ENCODE measurements at places on chromosomes 5 and 9. TPM values are rescaled to one million over a fixed set of nuclear protein-coding genes. Genes with fewer than 3 reads are reported as not detected.

DNA sequence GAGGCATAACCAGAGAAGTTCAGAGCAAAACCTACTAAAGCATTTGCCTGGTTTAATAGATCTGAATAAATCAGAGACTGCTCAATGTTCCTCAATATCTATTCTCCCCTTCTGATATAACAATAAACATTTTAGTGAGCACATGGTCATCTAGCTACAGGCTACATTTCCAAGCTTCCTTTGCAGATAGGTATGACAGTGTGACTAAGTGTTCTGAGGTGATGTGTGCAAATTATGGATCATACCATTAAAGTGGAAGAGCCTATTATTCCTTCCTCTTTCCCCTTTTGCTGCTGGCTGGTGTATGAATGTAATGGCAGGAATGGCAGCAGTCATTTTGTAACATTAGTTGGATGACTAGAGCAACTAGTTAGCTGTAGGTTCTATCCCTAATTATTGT lies 285.8 kb upstream of the RASA1 start:
- H3K27me3 ChIP-seq: peaks cover 14% of the 10 kb centered on the region
- no peaks in the 10 kb centered on the region for H3K36me3 ChIP-seq

DNA sequence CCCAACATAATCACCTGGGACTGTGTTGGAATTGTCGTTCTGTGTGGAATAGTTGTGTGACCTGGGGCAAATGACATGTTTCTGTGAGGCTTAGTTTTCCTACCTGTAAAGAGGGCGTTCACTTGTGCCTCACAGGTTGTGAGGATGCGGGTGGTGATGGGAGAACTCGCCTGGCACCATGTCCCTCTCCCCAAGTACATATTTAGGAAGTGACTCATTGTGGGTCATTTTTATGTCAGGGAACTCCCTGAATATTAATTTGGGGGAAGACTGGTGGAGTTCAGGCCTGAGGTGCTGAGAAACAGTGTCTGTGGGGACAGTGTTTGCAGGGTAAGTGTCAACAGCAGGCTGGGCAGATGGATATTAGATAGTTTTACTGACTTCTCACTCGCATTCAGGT lies 144.7 kb downstream of the KDM4C start:
- no peak overlapping the region for H3K27ac ChIP-seq
- DNase-seq: no peak
- H3K27me3 ChIP-seq: no peaks in the 10 kb centered on the region
- peaks cover 3% of the 10 kb centered on the region for H3K36me3 ChIP-seq
- H3K4me1 ChIP-seq: no peaks in the 10 kb centered on the region

DNA sequence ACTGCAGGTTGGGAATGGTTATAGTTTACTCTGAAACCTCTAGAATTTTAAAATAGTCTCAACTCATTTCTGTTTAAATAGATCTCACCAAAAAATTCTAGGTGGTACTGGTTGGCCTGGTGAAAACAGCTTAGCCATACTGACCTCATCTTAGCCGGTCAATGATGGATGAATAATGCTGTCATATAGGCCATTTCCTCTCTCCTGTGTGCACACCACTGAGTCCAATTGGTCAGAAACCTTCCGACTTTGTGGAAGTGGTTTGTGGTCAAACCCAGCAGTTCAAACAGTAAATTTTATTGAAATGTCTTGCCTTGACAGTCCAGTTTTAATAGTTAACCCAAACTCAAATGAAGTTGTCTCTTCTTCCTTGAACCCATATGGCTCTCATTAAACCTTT lies 98.6 kb downstream of the GIN1 start:
- H3K4me1 ChIP-seq: peaks cover under 1% of the 10 kb centered on the region
- H3K4me3 ChIP-seq: no peak overlapping the region
- peaks cover 89% of the 10 kb centered on the region for H3K36me3 ChIP-seq
- no peaks in the 10 kb centered on the region for H3K27me3 ChIP-seq

DNA sequence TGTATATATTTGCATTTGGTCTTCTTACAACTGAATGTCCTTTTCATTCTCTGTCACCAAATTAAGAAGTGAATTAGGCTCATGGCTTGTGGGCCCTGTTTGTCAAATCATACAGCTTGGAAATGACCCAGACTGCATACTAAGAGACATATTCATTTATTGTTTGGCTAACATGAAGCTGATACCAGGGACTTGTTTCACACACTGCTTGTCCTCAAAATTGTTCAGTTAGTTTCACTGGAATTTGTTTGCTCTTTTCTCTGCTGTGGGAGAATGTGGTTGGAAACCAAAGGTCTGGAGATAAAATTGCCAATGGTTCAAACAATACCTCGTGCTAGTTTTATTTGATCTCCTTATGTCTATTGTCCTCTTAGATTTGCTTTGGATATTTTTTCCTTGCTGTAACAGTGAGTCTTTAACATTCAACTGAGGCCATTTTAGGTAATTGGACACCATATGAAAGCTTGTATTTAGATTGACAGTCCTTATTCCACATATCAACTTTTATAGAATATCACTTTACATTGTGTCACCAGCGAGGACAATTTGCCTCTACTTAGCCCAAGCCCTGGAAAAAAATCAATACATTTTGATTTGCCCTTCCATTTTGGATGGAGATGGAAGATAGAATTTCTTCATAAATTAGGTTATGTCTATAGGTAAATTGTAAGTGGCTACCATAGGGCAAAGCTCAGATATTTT lies 144.3 kb upstream of the MTAP start:
- H3K4me3 ChIP-seq: no peak overlapping the region
- no peak overlapping the region for H3K27ac ChIP-seq
- H3K36me3 ChIP-seq: no peaks in the 10 kb centered on the region
- H3K27me3 ChIP-seq: peaks cover 8% of the 10 kb centered on the region
- H3K4me1 ChIP-seq: no peaks in the 10 kb centered on the region

DNA sequence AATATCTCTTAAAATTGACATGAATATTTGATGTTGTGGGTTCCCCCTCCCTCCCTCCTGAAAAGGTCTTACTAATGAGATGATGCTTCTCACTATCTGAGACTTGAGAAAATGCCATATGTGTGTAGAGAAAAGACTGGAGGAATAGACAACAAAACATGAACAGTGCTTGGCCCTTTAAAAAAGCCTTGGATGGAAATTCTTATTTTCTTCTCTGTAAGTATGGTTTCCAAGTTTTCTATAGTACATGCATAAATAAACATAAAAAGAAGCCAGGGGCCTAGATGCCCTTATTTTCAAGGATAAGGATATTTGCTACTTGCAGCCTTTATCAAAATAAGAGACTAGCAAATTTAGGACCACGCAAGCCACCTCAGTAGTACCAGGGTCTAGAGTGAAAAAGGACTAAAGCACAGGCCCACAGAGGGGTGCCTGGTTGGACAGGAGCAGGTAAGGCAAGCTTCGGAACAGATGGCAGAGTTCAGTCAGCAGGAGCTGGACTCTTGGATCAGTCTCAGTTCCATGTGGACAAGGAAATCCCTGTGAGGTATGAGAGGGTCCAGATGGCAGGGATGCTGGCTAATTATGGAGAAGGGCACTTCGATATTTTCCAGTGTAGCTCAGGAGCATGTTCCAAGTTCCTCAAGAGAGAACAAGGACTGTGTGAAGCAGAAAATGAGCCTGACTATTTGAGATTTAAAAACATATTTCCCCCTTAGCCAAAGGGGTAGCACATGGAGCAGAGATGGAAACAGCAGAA lies 4.6 kb upstream of the ANP32B start:
- no peaks in the 10 kb centered on the region for H3K27me3 ChIP-seq
- DNase-seq: no peak
- H3K4me3 ChIP-seq: no peak overlapping the region
- H3K36me3 ChIP-seq: no peaks in the 10 kb centered on the region
- no peak overlapping the region for H3K27ac ChIP-seq
- H3K4me1 ChIP-seq: peaks cover 19% of the 10 kb centered on the region

DNA sequence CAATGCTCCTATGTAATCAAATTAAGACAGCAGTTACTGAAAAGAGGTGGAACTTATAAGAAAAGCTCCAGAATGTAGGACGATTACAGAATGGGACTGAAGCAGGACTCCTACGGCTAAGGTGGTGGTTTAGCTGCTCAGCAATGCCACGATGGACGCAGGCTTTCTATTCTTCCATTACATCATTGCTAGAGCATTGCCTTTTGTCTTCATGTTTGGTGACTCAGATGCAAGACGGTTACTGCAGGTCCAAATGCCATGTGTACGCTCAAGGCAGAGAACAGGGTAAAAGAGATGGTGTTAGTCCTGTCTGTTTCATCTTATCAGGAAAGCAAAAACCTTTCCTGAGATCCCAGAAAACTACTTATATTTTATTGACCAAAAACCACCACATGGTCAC lies 255.1 kb downstream of the ZSWIM6 start:
- H3K4me3 ChIP-seq: no peak overlapping the region
- no peaks in the 10 kb centered on the region for H3K4me1 ChIP-seq
- H3K27me3 ChIP-seq: no peaks in the 10 kb centered on the region
- no peak for DNase-seq

- no peak overlapping the region for H3K27ac ChIP-seq
- peak; percentile 39 for DNase-seq
- H3K4me1 ChIP-seq: no peaks in the 10 kb centered on the region
- no peaks in the 10 kb centered on the region for H3K27me3 ChIP-seq
Measured at GRCh38 chr5:308672-309271, 12.7 kb upstream of the AHRR start.

- H3K4me3 ChIP-seq: no peak overlapping the region
- H3K36me3 ChIP-seq: no peaks in the 10 kb centered on the region
- H3K4me1 ChIP-seq: no peaks in the 10 kb centered on the region
- no peak for DNase-seq
Measured at GRCh38 chr5:120367896-120368634, 96.0 kb upstream of the PRR16 start.

- H3K27ac ChIP-seq: no peak overlapping the region
- peak; percentile 27 for DNase-seq
- H3K36me3 ChIP-seq: no peaks in the 10 kb centered on the region
- no peak overlapping the region for H3K4me3 ChIP-seq
- no peaks in the 10 kb centered on the region for H3K4me1 ChIP-seq
Measured at GRCh38 chr9:129398101-129398960, 220.3 kb upstream of the IER5L start.

GRCh38 chr9:89379031-89379430 lies 60.7 kb downstream of the SECISBP2 start:
- H3K27me3 ChIP-seq: no peaks in the 10 kb centered on the region
- H3K4me1 ChIP-seq: peaks cover 16% of the 10 kb centered on the region
- no peak overlapping the region for H3K27ac ChIP-seq
- no peak overlapping the region for H3K4me3 ChIP-seq

- H3K4me1 ChIP-seq: peaks cover 3% of the 10 kb centered on the region
- no peak overlapping the region for H3K27ac ChIP-seq
- H3K4me3 ChIP-seq: no peak overlapping the region
- no peak for DNase-seq
Measured at GRCh38 chr5:66805514-66806430, 209.6 kb downstream of the MAST4 start.

- no peak for DNase-seq
- H3K27ac ChIP-seq: no peak overlapping the region
- H3K27me3 ChIP-seq: no peaks in the 10 kb centered on the region
- no peaks in the 10 kb centered on the region for H3K4me1 ChIP-seq
- no peak overlapping the region for H3K4me3 ChIP-seq
- peaks cover 60% of the 10 kb centered on the region for H3K36me3 ChIP-seq
Measured at GRCh38 chr5:65577141-65577540, 14.0 kb downstream of the PPWD1 start.

DNA sequence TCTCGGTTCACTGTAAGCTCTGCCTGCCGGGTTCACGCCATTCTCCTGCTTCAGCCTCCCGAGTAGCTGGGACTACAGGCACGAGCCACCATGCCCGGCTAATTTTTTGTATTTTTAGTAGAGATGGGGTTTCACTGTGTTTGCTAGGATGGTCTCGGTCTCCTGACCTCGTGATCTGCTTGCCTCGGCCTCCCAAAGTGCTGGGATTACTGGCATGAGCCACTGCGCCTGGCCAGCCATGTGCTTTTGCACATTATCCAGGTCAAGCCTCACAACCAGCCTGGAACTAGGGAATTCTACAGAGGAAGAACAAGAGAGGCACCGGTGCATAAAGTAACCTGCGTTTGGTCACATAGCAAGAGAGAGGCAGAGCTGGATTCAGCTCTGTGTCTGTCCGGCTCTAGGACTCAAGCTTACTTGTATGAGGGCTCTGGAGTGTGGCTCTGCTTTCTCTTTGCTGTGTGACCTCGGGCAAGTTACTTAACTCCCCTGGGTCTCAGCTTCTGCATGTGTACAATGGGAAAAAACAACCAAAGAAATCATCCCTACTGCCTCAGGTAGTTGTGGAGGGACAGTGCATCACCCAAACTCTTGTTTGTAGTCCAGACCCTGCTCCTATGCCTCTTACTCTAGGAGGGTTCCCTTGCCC lies 6.3 kb downstream of the FGF18 start:
- no peaks in the 10 kb centered on the region for H3K27me3 ChIP-seq
- H3K4me3 ChIP-seq: no peak overlapping the region
- DNase-seq: peak; percentile 18
- H3K27ac ChIP-seq: no peak overlapping the region

DNA sequence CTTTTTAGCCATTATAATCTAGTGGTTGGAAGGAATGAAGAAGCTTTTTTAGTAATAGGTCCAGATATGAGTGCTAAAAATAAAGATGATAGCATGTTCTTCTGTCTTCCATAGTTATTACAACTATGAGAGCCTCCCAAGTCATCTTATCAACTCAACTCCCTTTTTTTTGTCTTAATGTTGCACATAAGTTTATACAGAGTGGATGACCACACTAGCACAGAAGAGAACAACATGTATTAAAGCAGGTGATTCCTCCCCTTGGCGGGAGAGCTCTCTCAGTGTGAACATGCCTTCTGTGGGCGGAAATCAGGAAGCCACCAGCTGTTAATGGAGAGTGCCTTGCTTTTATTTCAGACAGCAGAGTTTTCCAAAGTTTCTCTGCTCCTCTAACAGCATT lies 40.1 kb upstream of the STX17 start:
- DNase-seq: no peak
- H3K36me3 ChIP-seq: no peaks in the 10 kb centered on the region
- H3K4me3 ChIP-seq: no peak overlapping the region
- no peaks in the 10 kb centered on the region for H3K4me1 ChIP-seq
- H3K27me3 ChIP-seq: no peaks in the 10 kb centered on the region
- H3K27ac ChIP-seq: no peak overlapping the region

DNA sequence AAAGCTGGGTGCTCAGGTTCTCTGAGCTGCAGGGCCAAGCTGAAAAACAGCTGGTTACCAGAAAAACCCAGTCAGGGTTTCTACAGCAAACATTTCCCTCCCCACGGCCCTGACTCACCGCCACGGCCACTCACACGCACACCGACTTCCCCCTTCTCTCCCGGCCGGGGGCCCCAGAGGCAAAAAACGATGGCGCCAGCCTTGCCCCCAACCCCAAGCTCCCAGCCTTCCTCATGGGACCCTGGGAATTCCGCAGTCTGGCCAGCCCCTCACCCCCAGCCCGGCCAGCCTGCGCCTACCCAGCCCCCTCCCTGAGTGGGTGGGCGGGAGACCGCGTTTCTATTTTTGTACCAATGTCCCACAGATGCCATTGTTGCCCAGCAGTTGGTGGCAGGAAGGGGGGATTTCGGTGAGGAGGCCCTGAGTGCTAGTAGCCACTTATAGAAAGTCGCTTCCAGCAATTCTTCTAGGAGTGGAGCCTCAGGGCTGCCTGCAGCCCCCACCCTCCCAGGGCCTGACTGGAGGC lies 18.4 kb downstream of the ENG start:
- no peaks in the 10 kb centered on the region for H3K27me3 ChIP-seq
- peak overlapping the region; percentile 43 for H3K27ac ChIP-seq
- H3K4me1 ChIP-seq: no peaks in the 10 kb centered on the region
- H3K4me3 ChIP-seq: no peak overlapping the region
- no peaks in the 10 kb centered on the region for H3K36me3 ChIP-seq

AFF4 gene
- polyA plus RNA-seq: 8.1 TPM

Measured in SK-N-SH (cell line).